Naive thymus-derived CD8-positive, alpha-beta T cell (primary cell): ENCODE measurements at places on chromosomes 13 and 19. TPM values are rescaled to one million over a fixed set of nuclear protein-coding genes. Genes with fewer than 3 reads are reported as not detected.

SOX1 gene
- not detected for polyA plus RNA-seq

ZNF723 gene
- polyA plus RNA-seq: not detected

DNA sequence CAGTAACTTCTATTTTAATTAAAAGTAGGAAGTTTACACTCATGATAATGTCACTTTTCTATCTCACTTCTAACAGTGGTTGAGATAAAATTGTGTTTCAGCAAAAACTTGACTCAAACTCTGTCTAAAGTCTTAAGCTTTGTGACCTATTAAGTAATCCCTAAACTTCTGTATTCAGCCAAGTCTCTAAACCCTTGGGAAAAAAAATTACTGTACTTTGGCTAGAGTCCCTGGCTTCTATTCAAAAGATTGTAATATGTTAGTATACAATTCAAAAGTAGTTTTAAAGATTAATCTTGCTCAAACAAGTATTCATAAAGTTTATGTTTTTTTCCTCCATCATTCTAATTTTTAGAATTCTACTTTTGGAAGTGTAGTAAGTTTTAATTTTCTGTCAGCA, 1248.8 kb downstream of the UQCRFS1 start:
- no peak for DNase-seq

- no peak for DNase-seq
Observed at GRCh38 chr19:54436031-54436523, 12.9 kb upstream of the LENG8 start.

- no peak for DNase-seq
Observed at GRCh38 chr19:4638317-4638716, 999 bp upstream of the TNFAIP8L1 start.

GRCh38 chr19:19381007-19381926, 24.2 kb upstream of the GATAD2A start:
- no peak for DNase-seq

DNA sequence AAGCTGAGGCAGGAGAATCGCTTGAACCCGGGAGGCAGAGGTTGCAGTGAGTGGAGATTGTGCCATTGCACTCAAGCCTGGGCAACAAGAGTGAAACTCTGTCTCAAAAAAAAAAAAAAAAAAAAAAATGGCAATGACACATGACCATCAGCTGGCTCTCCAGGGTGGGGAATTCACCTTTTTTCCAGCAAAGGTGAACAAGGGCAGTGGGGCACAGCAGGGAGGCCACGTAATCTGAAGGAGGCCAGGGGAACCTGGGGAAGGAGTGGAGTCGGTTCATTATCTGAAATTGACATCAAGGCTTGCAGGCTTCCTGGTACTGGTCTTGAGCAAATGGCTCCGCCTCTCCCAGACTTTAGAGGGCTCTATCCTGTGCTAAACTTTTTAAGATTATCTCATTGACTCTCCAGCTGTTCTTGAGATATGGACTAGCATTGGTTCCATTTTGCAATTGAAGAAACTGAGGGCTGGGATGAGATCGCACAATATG, 28.1 kb downstream of the KEAP1 start:
- DNase-seq: no peak

DNA sequence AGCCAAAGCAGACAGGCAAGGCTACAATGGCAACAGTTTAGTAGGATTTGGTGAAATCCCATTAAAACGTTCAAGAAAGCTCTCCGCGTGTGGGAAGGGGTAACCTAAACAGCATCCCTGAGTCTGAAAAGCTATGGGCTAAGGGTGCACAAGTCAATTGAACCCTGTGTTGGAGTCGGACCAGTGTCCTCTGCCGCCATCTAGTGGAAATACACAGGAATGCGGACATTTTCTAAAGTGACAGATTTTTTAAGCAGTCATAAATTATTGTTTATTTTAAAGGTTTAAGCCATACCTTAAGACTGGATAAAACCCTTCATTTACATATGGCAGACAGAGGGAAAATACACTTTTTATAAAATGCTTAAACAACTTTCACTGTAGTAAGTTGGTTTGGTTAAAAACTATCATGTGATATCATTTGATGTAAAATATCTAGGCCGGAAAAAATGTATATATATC, 26.5 kb upstream of the LSM14A start:
- peak; percentile 51 for DNase-seq

- DNase-seq: no peak
Observed at GRCh38 chr19:7565332-7565731, 29.8 kb downstream of the PNPLA6 start.

GRCh38 chr13:114143806-114144605, 11.6 kb upstream of the RASA3 start:
- DNase-seq: peak; percentile 52

GRCh38 chr19:926589-927350, 935 bp downstream of the ARID3A start:
- DNase-seq: no peak

DNA sequence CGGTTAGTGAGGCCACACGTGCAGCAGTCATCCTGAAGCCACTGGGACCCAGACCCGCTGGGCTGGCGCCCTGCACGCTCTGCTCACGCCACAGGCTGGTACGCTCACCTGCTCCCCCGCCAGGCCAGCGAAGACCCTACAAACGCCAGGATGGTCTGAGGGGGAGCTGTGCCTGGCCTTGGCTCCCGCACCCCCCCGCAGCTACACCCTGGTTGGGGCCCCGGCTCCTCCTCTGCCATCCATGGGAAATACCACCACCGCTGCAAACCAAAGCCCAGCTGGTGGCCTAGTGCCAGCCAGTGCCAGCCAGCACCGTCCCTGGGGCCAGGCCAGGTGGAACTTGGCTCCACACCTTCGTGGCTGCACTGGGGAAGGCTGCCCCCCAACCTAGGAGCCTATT, 23.3 kb upstream of the CACTIN start:
- no peak for DNase-seq

- DNase-seq: peak; percentile 58
Observed at GRCh38 chr19:17488593-17489391, 18.5 kb downstream of the SLC27A1 start.
